ENCODE measurements at places on chromosomes 7 and 10.
A peak's percentile ranks its signal among the peaks of the same experiment; 100 is the strongest.

DNA sequence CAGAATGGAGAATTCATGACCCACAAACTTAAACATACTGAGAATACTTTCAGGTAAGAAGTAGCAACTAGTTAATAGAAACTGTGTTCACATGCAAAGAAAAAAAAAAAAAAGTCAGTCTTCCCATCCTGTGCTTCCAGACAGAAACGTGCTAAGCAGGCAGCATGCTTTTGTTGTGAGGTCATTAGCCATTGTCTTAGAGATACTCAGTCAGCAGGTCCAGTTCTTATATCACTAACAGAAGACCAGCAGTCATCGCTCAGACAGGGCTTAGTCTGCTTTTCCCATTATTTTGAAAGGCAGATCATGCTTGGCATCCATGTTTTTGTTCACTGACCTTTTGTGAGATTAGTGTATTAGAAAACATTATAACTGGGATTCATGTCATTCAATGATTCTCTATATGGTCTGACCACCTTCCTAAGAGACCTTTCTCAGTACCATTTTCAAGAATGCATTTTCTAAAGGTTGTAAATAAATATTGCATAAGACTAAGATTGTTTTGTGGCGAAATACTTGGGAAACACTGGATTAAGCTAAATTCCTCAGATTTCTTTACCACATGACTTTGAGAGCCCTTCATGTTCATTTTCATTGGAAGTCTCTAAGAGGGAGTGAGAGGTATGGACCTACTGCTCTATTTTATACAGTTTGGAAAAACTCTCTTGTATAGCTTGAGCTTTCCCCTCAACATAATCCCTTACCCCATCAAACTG is 45.0 kb upstream of the AGBL3 start:
- DNase-seq: no peak

- DNase-seq: no peak
These were observed 147.8 kb downstream of the CYP26A1 start for GRCh38 chr10:93221521-93221920.

DNA sequence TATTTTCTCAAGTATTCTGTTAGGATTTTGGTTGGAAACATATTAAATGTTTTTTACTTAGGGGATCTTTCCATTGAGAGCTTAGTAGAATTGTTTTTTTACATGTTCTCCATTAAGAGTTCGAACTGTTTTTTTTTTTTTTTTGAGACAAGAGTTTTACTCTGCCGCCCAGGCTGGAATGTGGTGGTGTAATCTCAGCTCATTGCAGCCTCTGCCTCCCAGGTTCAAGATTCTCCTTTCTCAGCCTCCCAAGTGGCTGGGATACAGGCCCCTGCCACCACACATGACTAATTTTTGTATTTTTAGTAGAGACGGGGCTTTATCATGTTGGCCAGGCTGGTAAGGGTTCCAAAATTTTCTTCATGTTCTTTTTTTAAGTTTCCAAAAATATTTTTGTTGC is 33.2 kb downstream of the MPLKIP start:
- DNase-seq: no peak

DNA sequence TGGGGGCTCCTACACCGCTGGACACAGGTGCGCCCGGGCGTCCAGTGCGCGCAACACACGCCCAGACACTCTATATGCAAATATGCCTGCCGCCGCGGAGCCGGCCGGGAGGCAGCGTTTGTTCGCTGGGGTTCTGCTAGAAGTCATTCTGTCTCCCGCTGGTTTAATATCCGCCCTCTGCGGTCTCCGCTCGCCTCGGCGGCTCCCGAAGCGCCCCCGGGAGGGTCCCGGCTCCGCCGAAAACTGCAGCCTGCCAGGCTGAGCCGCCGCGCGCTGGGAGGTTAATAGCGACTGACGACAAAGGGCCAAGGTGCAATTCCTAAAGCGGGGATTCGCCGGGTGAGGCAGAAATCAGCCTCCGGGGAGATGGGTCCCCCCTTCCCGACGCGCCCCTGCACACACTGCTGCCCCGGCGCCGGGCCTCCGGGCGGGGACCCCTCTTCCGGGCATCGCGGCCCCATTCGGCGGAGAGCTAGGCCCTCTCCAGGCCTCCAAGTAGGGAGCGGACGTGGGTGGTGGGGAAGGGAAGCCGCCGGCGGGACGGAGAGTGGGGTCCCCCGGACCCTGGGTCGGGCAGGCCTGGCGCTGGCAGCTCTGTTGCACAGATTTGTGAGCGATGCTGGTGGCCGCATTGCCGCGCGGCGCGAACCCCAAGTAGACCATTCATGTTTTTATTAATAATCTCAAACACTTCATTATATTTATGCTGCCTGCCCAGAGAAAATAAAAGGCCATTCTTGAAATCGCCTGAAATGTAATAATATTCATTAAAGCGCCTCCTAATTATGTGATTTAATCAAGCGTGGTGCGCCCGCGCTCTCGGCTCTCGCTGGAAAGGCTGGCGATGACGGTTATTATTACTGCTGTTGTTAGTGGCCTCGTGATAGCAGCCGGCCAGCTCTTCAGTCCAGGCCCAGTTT is 9.1 kb downstream of the EN2 start:
- DNase-seq: peak; percentile 35

DNA sequence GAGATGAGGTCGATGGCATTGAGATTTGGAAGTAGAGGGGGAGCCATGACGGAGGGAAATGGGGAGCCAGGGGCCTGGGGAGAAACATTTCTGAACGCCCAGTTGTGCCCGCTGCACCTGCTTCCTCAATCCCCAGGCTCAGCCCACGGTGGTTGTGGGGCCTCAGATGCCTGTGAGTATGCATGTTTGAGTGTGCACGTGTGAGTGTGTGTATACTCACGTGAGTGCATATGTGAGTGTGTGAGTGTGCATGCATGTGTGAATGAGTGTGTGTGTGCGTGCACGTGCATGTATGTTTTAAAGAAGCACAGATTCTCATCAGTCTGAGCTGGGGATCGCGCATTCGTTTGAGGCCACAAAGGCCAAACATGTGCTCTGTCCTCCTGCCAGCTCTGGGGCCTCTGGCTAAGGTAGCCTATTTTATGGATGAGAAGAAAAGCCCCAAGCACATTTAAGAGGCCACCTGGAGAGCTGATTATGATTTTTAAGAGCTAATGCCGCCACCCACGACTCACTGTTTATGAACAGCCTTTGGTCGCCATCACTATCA is 154.8 kb downstream of the ARHGAP12 start:
- no peak for DNase-seq

GRCh38 chr7:134210227-134210626 is 83.1 kb downstream of the LRGUK start:
- DNase-seq: no peak

DNA sequence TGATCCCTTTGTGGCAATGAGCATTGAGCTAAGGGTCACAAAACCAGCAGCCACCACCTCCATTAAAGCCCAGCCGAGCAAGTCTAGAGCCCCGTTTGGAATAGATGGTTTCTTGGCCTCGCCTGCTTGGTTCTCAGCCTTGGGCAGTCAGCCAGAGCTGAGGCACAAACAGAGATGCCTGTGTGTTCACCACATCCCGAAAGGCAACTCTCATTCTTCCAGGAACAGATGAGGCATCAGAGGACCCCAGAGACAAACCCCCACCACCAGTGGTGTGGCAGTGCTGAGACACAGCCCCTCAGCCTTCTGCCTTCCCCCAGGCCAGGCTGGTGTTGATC is 203.3 kb upstream of the ZMIZ1 start:
- DNase-seq: no peak

GRCh38 chr10:51314481-51314880 is 240.2 kb downstream of the PRKG1 start:
- no peak for DNase-seq

GRCh38 chr10:113322843-113323242 is 230.0 kb upstream of the HABP2 start:
- no peak for DNase-seq

GRCh38 chr10:110679486-110680272 is 35.5 kb downstream of the RBM20 start:
- DNase-seq: no peak

GRCh38 chr10:61981460-61981859 is 80.0 kb downstream of the ARID5B start:
- no peak for DNase-seq

GRCh38 chr10:124619195-124619594 is 125.0 kb downstream of the FAM53B start:
- DNase-seq: no peak

GRCh38 chr10:113914956-113915355 is 60.5 kb downstream of the NHLRC2 start:
- no peak for DNase-seq

GRCh38 chr7:139495580-139496125 is 12.2 kb upstream of the KLRG2 start:
- DNase-seq: no peak

GRCh38 chr7:38318803-38319416 is 45.5 kb upstream of the TARP start:
- DNase-seq: no peak

- no peak for DNase-seq
These were observed 12.0 kb upstream of the AOAH start for GRCh38 chr7:36736090-36736898.

DNA sequence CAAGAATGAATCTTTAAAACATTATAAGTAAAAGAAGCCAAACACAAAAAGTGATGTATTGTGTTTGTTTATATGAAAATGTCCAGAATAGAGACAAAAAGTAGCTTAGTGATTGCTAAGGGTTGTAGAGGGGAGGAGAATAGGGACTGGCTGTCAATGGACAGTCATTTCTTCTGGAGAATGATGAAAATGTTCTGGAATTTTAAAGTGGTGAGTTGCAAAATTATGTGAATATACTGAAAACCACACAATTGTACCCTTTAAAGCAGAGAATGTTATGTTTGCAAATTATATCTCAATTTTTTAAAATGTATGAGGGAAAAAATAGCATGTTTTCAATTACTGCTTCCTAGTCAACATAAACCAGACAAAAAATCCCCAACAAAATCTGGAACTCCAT is 174.2 kb downstream of the KMT2E start:
- no peak for DNase-seq

GRCh38 chr10:47176903-47177868 is 122.8 kb upstream of the GDF10 start:
- no peak for DNase-seq

- DNase-seq: no peak
These were observed 119.1 kb upstream of the JCAD start for GRCh38 chr10:30178356-30178964.

GRCh38 chr10:119942973-119943372 is 50.4 kb downstream of the SEC23IP start:
- no peak for DNase-seq

DNA sequence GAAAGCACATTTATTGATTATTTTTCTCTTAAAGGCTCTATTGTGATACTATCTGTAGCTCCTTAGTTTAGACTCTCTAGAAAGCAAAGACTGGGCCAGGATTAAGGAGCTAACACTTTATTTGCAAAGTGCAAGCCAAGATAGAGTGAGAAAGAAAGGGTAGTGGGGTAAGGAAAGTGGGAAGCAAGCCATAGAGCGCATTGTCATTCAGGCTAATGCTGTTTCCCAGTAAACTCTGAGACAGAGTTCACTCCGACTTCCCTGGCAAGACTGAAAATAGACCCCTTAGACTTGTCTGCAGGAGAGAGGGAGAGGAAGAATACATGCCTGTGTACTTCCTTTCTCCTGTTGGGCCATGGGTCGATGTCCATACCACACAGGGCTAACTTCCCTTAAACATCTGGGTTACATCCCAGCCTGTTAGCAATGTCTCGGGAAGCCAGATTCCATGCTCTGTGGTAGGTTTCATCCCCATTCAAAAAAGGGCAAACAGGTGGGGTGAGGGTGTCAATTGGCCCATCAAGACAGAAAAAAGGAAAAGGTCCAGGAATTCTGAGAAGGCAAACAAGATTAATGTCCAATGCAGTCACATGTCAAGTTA is 875.8 kb upstream of the CELF2 start:
- DNase-seq: no peak

DNA sequence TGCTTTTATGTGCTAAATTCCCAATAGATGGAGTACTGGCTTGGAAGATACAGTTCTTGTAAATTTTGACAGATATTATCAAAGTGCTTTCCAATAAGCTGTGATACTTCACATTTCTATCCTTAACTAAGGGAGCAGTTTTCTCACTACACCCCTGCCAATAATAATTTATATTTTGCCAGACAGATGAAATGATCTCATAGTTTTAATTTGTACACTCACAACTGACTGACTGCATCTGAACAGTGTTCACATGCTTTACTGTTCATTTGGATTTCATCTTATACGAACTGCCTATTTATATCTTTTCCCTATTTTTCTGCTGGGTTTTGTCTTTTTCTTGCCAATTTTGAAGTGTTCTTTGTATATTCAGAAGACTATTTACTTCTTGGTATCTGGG is 96.0 kb downstream of the BRAF start:
- no peak for DNase-seq

GRCh38 chr10:36638462-36639155 is 486.8 kb upstream of the ANKRD30A start:
- DNase-seq: no peak

DNA sequence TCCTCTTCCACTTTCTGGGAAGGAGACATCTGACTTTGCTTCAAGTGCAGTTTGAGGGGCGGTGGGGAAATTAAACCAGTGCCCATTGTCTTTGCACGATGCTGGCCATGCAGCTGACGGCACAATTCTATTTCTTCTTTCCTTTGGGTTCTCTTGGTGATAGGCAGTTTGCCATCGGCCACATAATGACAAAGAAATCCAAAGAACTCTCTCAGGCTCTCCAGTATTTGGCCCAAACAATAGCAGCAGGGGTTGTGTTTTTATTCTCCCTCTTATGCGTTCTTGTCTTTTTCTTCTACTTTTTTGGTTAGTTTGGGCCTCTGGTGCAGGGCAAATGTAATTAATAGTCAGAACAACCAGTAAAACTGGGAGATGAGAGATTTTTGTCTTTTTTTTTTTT is 147.0 kb downstream of the EMX2 start:
- DNase-seq: no peak

GRCh38 chr10:77310288-77310840 is 327.2 kb downstream of the KCNMA1 start:
- DNase-seq: no peak

GRCh38 chr10:87559392-87559791 is 54.7 kb downstream of the MINPP1 start:
- DNase-seq: no peak

DNA sequence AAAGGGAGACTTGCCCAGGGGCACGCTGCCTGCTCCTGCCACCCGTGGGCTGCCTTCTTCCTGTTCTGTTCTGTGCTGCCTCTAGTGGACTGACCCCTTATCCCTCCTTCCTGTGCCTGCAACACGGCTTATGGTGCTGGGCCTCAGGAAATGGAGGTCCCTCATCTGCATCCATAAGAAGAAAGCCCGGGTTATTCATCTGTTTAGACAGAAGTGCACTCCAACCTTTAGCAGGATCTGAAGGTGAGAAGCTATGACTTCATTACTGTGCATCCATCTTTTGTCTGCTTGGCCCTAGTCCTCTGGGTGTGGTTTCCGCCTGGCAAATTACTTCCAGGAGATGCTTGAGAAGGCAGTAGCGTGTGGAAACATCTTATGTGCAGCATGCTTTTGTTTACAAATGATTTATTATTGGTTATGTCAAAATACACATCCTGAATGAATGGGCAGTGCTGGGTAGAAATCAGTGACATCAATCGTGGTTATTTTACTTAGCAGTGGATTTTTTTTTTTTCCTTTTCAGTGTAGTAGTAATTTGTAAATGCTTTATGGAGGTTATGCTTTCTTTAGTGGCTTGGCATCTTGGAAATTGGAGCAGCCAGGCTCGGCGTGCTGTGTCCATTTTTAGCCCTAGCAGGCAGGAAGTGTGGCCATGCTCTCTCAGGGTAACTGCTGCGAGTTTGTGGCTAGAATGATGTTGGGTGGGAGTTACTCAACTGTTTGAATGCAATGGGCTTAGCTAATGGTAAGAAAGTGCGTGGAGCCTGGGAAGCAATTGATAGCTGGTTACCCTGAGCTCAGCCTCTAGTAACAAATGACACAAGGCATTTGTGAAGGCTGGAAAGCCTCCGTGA is 12.7 kb downstream of the PTPRE start:
- no peak for DNase-seq

- DNase-seq: no peak
These were observed 13.5 kb downstream of the ATP5MK start for GRCh38 chr10:103382769-103383168.
